T-helper 2 cell treated with Interferon-gamma antibody and Interleukin-4, amounts not matched to agents 5 μg/mL and 100 μg/mL, for 36 hours (primary cell): ENCODE measurements at places on chromosomes 1 and 21.

DNA sequence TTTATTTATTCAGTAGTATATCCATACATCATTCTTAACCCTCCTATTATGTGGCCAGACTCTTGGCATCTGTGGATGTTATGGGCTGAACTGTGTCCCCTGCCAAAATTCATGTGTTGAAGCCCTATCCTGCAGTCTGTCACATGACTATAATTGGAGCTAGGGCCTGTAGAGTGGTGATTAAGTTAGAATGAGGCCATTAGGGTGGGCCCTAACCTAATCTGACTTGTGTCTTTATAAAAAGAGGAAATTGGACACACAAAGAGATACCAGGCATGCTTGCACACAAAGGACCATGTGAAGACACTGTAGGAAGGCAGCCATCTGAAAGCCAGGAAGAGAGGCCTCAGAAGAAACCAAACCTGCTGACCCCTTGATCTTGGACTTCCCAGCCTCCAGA, 6.6 kb downstream of the ZMYND12 start:
- DNase-seq, result no peak

- no peak for DNase-seq
These were observed 251.3 kb upstream of the KAZN start for GRCh38 chr1:14347186-14347585.

- DNase-seq, result no peak
These were observed 5.5 kb downstream of the TRAF5 start for GRCh38 chr1:211332036-211332616.

- no peak for DNase-seq
These were observed 87.8 kb upstream of the S1PR1 start for GRCh38 chr1:101148980-101149379.

GRCh38 chr21:36584980-36585940, 105.3 kb upstream of the CLDN14 start:
- DNase-seq, result peak; percentile 11

DNA sequence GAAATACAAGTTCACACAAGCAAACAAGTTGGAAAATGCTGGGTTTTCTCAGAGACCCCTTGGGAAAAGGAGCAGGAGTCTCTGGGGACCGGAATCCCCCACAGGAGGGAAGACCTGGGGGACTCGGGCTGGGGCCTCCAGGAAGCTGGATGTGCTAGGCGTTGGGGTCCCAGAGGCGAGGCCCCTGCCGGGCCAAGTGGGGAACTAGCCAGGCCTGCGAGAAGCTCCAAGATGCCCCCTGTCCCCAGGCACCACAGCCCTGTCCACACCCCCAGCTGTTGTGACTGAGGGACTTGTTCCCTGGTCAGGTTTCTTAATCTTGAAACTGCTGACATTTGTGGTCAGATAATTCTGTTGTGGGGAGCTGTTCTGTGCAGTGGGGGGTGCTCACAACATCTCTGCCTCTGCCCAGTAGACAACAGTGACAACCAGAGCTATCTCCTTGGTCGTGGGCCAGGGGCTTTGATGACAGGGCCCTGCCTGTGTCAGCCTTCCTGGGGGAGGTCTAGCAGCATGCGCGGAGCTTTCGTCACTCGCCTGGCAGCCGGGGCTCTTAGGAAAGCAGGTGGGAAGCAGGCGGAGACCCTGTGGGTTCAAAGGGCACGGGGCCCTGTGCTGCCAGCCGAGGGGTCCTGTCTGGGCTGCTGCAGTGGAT, 126.4 kb upstream of the ARHGEF16 start:
- DNase-seq, result no peak

- no peak for DNase-seq
These were observed 38.2 kb upstream of the CSF3R start for GRCh38 chr1:36520771-36521420.

DNA sequence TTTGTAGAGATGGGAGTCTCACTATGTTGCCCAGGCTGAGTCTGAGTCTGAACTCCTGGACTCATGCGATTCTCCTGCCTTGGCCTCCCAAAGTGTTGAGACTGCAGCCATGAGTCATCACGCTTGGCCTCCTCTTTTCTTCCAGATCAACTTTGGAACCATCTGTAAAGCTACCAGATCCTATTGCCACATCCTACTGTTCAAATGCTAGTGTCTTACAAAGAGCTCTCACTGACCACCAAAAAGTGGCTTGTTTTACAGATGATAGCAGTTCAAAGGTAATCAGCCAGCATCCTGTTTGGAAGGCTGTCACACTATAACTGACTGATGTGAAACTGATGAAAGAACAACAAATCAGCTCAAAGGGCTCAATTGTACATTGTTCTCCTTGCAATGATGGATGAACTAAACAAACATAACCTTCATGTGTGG, 221.6 kb downstream of the AKT3 start:
- DNase-seq, result no peak

- DNase-seq, result peak; percentile 72
These were observed 43.7 kb downstream of the BACH1 start for GRCh38 chr21:29342363-29342957.

- DNase-seq, result no peak
These were observed 49.7 kb downstream of the SYF2 start for GRCh38 chr1:25182629-25183028.

- peak; percentile 27 for DNase-seq
These were observed 19.2 kb upstream of the EVA1B start for GRCh38 chr1:36342426-36343185.

- no peak for DNase-seq
These were observed 88.4 kb downstream of the C21orf91 start for GRCh38 chr21:17730782-17731181.

- DNase-seq, result no peak
These were observed 56.8 kb upstream of the KCNA3 start for GRCh38 chr1:110731529-110731928.

- DNase-seq, result no peak
These were observed 30.1 kb upstream of the EPS15 start for GRCh38 chr1:51549016-51549619.

GRCh38 chr1:7145947-7146346, 360.7 kb downstream of the CAMTA1 start:
- no peak for DNase-seq

DNA sequence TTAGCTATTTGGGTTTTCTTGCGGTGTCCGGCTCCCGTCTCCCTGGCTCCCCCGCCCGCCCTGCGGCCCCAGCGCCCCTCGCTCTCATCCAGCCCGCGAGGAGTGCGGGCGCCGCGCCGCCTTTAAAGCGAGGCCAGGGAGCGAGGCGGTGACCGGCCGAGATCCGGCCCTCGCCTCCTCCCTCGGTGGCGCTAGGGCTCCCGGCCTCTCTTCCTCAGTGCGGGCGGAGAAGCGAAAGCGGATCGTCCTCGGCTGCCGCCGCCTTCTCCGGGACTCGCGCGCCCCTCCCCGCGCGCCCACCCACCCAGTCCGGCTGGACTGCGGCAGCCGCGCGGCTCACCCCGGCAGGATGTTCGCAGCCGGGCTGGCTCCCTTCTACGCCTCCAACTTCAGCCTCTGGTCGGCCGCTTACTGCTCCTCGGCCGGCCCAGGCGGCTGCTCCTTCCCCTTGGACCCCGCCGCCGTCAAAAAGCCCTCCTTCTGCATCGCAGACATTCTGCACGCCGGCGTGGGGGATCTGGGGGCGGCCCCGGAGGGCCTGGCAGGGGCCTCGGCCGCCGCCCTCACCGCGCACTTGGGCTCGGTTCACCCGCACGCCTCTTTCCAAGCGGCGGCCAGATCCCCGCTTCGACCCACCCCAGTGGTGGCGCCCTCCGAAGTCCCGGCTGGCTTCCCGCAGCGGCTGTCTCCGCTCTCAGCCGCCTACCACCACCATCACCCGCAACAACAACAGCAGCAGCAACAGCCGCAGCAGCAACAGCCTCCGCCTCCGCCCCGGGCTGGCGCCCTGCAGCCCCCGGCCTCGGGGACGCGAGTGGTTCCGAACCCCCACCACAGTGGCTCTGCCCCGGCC, 492 bp downstream of the HLX start:
- peak; percentile 28 for DNase-seq

- no peak for DNase-seq
These were observed 403.2 kb upstream of the B3GALT2 start for GRCh38 chr1:193589597-193590040.

DNA sequence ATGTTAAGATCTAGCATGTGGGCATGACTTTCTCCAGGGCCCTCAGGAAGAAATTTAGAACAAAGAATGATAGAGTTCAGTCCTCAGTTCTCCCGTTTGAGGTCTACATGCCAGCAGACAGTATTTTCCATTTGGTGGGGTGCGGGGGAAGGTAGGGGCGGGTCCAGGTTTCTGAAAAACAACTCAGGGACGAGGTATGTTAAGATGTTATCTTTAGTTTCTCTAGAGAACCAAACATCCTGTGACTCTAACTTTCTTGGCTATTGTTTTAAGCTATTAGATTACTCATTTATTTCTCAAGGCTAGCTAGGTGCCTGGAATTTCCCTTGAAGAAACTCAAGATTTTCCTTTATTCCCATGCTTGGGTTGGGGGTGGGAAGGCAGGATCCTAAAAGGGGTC, 42.3 kb upstream of the SYT14 start:
- DNase-seq, result peak; percentile 21

- no peak for DNase-seq
These were observed 403.1 kb downstream of the RRAGC start for GRCh38 chr1:38456531-38456876.

DNA sequence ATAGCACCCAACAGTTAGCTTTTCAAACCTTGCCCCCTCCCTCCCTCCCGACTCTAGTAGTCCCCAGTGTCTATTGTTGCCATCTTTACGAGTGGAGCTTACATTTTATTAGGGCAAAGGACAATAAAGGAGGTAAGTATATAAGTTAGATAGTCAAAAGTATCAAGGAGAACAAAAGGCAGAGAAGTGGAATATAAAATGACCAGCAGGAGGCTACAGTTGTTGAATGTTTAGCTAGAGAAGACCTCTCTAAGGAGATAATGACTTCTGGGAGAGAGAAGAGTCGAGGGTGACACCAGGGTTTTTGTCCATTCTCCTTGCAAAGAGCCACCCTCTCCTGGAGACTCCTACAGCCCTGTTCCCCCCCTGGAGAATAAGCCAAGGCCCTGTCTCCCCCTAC, 48.7 kb downstream of the SYT6 start:
- no peak for DNase-seq

- no peak for DNase-seq
These were observed 6.6 kb downstream of the UBR4 start for GRCh38 chr1:19203440-19203839.

- no peak for DNase-seq
These were observed 14.4 kb downstream of the ANP32E start for GRCh38 chr1:150221552-150221951.

DNA sequence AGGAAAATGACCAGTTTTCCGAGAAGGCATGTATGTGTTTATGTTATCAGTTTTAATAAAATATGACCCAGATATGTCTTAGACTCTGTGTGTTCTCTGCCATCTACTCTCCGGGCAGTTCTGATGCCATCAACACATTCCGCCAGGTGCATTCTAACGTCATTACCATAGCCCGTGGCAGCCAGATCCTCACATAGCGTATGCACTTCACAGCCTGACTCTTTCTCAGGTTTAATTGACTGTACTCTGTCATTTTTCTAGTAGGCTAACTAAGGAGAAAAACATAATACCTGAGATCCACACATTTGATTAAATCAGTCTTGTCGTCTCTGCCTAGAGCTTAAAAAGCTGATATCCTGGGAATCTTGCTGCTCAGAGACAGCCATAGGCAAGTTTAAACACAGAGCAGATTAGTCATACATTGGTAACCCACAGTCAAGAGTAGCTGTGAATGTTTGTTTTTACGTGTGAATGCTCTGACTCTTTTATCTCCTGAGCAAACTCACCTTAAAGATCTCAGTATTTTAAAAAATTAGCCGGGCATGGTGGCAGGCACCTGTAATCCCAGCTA, 175.9 kb downstream of the GREM2 start:
- DNase-seq, result no peak

DNA sequence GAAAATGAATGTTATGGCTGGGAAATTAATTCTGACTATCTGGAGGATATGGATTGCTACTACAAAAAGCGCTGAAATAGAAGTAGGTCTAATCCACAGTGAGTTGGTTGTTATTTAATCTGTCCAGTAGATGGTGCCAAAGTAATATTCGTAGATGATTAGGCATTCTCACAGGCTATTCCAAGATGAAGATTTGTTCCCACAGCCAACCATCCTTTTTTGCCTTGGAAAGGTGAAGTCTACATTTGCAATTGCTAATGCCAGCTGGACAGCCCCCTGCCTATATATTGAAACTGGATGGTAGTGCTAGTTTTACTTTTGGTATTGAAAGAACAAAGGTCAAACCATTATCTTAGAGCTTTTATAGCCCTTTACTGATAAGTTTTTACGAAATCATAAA, 43.8 kb downstream of the RBM11 start:
- no peak for DNase-seq

DNA sequence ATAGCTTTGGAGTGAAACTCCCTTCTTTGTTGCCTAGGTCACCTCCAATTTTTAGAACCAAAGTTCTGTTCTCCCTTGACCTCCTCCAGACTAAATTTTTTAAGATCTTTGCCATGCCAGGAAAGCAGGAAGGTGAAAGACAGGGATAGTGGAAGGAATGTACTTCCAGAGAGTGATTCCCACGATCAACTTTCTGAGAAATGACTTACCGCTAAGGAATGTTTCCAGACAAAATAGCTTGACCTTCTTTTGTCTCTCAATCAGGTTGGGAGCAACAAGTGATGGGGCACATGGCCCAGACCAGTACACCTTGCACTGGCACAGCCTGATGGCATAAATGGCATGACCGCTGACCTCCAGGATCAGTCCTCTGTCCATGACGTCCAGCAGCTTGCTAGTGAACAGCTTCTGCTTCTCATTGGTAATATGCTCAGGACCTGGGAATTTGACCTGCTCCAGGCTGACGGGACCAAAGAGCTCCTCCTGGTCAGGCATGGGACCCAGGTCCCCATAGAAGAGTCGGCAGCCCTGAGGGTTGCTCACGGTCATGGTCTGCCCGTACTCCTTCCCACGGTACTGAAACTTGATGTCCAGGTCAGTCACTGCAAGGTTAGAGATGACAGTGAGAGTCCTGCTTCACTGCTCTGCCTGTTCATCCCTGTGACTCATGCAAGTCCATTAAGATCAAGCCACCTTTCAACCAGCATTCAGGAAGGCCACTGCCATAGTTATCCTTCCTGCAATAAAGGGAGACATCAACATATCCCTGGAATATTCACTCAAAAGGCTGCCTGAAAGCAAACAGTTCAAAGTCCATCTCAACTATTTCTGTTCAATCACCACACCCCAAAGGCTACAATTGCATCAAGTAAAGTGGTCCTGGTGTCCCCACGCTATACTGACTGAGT, 6.2 kb upstream of the C1orf74 start:
- no peak for DNase-seq
